ENCODE measurements at places on chromosomes 4 and X. TPM values are rescaled to one million over a fixed set of nuclear protein-coding genes. Genes with fewer than 3 reads are reported as not detected.

PPA2 gene
- 76.9 TPM for total RNA-seq

WDR44 gene
- 11.1 TPM for total RNA-seq

SPANXD gene
- total RNA-seq, result not detected

NCAPG gene
- total RNA-seq, result 29.0 TPM

SCLT1 gene
- 5.4 TPM for total RNA-seq

SLC16A2 gene
- 17.8 TPM for total RNA-seq

SLC39A8 gene
- total RNA-seq, result 11.4 TPM

CNGA2 gene
- total RNA-seq, result not detected

CPLX1 gene
- 0.61 TPM for total RNA-seq

DRD5 gene
- 0.03 TPM for total RNA-seq

CT55 gene
- not detected for total RNA-seq

PCDH18 gene
- not detected for total RNA-seq

ARMCX6 gene
- 47.8 TPM for total RNA-seq

HSFX4 gene
- 0.09 TPM for total RNA-seq

UNC5C gene
- total RNA-seq, result not detected

LNX1 gene
- total RNA-seq, result 0.03 TPM

PDGFRA gene
- total RNA-seq, result 0.25 TPM

GAGE1 gene
- total RNA-seq, result not detected

PRRG3 gene
- total RNA-seq, result not detected

SLC25A43 gene
- 27.8 TPM for total RNA-seq
